Inflammatory macrophage treated with lipopolysaccharide for 1 hour (primary cell): ENCODE measurements at places on chromosomes 5 and 9.

DNA sequence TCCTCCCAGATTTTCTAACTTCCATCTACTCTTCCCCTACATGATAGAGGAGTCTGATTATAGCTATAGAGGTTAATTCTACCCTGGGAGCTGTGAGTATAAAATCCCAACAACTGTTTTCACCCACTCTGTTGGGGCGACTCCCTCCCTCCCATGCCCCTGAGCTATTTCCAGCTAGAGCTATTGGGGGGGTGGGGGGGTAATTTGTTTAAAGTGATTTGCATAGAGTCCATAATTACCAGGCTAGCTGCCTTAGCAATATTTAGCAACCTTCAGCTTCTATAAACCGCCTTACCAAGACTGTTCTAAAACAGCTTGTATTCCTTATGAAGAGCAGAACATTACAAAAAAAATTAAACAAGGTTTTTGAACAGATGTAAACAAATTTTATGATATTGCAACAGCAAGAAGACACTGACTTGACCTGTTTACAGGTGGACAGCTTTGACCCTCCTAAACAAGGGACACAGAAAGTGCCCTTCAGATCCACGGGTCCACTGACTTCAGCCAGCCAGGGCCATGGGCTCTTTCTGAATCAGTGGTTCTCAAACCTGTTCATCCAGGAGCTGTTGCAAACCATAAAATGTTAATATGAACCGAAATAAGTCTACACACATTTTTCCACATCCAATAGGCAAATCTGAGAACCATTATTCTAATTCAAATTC lies 98.2 kb downstream of the OTULIN start:
- no peak for DNase-seq

DNA sequence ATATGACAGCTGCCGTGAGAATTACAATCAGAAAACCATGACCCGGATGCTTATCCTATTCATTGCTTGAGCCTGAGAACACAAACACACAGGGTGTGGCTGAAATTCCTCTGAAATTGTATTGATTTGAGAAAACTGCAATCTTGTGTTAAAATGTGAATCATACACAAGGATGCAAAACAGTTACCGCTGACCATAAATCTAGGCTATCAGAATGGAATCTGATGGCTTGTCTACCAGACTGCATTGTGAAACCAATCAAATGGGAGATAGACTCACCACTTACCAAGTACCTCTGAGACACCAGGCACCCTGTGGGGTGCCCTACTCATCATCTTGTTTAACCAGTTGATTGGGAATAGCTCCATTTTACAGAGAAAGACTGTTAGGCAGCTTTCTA lies 188.7 kb upstream of the MSX2 start:
- DNase-seq, result no peak

GRCh38 chr5:129858131-129858675 lies 46.1 kb upstream of the CHSY3 start:
- no peak for DNase-seq

GRCh38 chr9:112299514-112299913 lies 33.9 kb downstream of the PTBP3 start:
- no peak for DNase-seq

GRCh38 chr9:109171926-109172325 lies 4.9 kb upstream of the FRRS1L start:
- no peak for DNase-seq

- no peak for DNase-seq
Observed at GRCh38 chr5:66143473-66144073, 527 bp upstream of the SREK1 start.

- DNase-seq, result peak; percentile 65
Observed at GRCh38 chr5:143309661-143310431, 93.6 kb downstream of the NR3C1 start.

- DNase-seq, result no peak
Observed at GRCh38 chr5:75524591-75524990, 12.9 kb downstream of the POLK start.

DNA sequence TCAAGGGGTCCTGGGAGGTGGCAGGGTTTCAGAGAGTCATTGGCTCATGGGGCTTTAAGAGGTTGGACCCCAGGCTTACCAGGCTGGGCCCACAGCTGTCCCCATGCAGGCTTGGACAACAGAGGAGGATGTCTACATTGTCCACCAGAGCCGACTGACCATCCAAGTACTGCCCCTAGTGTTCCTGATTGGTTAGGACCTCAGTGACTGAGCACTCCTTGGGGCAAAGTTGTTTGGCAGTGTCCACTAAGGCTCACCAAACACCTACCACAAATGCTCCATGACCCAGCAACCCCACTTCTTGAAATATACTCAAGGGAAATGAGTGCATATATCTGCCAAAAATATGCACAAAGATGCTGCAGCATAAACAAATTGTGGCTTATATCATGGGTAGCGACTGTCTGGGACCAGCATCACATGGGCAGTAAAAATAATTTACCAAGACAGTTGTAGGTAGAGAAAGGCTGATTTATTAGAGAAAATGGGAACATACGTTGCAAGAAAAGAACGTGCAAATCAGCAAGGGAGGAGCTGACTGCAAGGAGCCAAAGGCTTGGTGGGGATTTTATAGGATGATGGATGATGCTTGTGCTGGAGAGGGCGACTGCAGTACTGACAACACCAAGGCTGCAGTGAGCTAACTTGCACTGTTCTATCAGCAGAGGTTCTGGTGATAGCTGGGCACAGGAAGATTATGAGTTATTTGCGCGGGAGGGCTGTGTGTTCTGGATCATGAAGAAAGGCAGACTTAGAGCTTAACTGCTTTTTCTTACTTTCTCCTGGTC lies 265.2 kb downstream of the GADD45G start:
- DNase-seq, result no peak

GRCh38 chr5:30997681-30998080 lies 195.8 kb upstream of the CDH6 start:
- DNase-seq, result no peak

DNA sequence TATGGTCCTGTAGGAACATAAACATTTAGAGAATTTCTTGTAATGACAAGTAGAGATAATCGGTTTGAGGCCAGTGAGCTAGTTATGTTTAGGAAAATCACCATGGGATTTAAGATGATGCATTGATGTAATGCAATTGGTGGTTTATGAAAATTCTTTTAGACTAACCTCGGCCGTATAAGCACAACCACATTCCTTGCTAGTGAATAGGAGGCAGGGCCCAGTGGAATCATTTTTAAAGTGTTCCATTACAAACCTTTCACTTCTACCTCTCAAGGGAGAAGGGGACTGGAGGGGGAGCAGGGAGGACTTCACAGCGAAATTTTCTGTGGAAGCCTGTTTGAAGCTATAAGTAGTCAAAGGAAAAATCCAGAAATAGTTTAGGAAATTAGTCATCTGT lies 71.8 kb upstream of the NFIL3 start:
- no peak for DNase-seq

- DNase-seq, result no peak
Observed at GRCh38 chr9:120873512-120873911, 3.5 kb downstream of the PHF19 start.

GRCh38 chr9:30258094-30258493 lies 2126.3 kb upstream of the ACO1 start:
- DNase-seq, result no peak

DNA sequence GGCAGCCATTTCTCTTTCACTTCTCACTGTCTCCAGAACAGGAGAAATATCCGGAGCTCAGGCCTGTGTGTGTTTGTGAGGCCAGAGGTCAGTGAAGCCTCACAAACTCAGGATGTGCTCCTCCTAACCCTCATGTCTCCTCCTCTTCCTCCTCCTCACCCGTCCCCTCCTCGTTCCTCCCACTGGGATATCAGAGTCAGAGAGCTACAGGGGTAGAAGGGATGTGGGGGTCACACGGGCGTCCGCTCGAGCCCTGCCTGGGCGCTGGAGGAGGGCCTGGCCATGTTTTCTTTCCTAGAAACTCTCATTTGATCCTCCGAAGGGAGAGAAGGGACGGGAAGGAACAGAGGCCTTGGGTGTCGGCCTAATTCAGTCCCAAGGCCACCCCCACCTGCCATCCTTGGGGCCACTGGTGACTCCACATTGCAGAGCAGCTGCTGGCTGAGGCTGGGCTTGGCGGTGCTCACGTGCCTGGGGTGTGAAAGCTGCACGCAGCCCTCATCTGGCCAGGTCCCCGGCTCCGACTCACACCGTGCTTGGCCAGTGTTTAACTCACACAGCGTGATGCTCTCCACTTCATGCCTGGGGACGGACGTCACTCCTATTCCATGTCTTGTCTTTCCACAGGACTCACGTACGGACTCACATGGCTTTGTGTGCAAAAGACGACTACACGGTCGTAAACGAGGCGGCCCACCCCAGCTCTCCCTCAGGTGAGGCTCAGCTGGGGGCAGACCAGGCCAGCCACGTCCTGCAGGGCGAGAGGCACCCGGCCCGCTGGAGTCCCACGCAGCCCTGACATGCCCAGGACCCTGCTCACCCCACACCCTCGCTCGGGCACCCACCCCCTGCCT lies 22.6 kb upstream of the SLC6A19 start:
- no peak for DNase-seq

- DNase-seq, result no peak
Observed at GRCh38 chr5:99460701-99461100, 531.9 kb upstream of the CHD1 start.

- DNase-seq, result no peak
Observed at GRCh38 chr5:68396722-68397121, 181.2 kb downstream of the PIK3R1 start.

- no peak for DNase-seq
Observed at GRCh38 chr5:173327948-173328843, at the start of gene STC2. STC2 (minus strand) TSS chr5:173328414; CDS start chr5:173328193, 221 bp downstream.

GRCh38 chr9:4344946-4345345 lies 45.1 kb upstream of the GLIS3 start:
- DNase-seq, result no peak

DNA sequence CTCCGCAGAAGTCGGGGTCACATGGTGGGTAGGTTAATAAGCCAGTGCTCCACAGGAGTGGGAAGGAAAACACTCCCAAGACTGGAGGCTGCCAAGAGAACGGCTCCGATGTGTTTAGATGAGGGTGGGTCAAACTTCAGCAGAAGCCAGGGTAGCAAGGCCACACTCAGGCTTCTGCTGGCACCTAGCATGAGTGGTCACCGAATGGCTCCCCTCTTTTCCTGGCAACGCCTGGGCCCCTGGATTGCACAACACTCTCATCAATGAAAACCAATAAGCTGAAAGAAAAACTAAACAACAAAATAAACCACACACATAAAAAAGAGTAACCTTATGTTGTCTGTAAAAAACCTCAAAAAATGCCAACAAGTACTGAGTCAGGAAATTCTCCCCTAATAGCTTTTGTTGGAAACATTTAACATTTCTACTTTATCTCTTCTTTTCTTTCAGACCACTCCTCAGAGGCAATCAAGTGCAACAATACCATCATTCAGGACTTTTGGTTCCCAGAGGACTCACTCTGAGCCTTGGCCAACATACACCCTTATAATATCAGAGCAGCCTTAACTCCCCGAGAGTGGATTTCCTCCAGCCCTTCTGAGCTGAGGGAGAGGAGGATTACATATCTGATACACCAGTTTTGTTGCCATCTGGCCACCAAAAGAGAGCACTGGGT lies 279.9 kb downstream of the ENC1 start:
- no peak for DNase-seq

GRCh38 chr9:75185585-75186170 lies 97.4 kb downstream of the OSTF1 start:
- DNase-seq, result peak; percentile 23

GRCh38 chr5:170105642-170106611 lies at the start of gene FOXI1:
FOXI1 (plus strand) TSS chr5:170105897; CDS start chr5:170105958, 61 bp downstream.
- no peak for DNase-seq

DNA sequence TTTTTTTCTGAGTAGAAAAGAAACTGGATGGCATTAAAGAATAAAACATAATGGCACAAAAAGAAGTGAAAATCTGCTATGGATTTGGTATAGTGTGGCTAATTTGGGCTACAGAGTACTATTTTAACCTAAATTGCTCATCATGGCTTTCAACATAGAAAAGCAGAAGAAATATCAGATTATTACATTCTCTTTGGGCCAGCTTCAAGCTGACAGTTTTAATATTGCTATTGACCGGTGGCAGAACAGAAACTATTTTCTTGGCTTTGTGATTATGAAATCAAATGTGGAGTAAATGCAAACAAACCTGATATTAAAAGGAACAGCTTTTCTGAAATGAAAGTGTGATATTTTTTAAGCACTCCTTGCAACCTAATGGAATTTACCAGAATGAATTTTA lies 301.5 kb downstream of the EPB41L4A start:
- DNase-seq, result peak; percentile 71

DNA sequence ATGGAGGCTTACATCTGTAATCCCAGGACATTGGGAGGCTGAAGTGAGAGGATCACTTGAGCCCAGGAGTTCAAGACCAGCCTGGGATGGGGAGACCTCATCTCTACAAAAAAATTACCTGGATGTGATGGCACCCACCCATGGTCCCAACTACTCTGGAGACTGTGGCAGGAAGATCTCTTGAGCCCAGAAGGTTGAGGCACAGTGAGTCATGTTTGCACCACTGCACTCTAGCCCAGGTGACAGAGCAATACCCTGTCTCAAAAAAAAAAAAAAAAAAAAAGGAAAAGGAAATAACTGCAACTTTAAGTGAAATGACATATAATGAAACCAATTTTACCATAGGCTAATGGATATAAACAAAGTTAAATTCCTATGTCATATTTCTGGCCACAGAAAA lies 152.1 kb upstream of the DHFR start:
- no peak for DNase-seq

- peak; percentile 82 for DNase-seq
Observed at GRCh38 chr9:135085830-135086546, 1.5 kb upstream of the OLFM1 start.
